ENCODE measurements at places on chromosomes 1 and 21.

DNA sequence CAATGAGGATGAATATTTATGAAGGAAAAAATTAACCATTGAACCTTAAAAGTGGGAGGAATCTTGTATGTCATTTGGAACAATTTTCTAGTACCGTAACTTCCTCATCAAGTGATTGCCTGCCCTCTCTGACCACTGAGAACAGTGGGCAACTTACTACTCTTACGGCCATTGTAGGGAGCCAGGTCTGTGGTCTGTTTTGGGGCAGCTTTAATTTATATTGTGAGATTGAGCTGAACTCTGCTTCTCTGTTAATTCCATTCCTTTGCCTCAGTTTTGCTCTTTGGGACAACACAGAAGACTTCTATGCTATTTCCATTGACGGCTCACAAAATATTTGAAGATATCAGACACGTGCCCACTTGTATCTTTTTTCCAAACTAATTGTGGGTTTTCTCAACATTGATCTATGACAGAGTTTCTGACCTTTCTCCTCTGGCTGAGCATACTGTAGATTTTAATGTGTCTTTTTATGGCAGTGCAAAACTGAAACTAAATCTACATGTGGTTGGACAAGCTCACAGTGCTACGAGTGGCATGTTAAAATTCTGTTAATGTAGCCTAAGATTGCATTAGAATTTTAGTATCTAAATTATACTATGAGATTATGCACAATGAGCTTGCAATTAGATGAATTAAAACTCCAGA lies 27.8 kb upstream of the ZNF281 start:
- DNase-seq, result no peak

DNA sequence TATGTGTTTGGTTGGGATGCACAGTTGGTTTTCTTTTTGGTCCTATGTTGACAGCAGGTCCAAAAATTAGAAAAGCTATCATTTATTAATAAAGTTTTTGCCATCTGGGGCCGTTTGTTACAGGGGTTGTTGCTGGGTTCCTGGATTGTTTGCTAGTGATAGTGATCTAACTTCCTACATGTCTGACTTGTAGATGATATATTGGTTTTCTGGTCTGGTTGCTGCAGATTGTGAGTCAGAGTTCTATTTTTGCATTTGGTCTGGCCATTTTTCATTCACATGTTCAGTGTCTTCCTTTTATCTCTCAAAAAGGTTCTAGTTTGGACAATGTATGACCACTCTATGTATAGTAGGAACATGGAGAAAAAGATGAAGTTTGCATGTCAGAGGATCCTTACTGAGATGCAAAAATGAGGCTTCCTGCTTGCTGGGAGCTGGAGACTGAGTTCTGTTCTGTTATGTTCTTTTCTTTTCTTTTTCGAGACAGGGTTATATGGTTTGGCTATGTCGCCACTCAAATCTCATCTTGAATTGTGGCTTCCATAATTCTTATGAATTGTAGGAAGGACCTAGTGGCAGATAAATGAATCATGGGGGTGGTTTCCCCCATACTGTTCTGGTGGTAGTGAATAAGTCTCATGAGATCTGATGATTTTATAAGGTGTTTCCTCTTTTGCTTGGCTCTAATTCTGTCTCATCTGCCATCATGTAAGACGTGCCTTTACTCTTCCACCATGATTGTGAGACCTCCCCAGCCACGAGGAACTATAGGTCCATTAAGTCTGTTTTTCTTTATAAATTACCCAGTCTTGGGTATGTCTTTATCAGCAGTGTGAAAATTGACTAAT lies 4.2 kb upstream of the NVL start:
- DNase-seq, result no peak

DNA sequence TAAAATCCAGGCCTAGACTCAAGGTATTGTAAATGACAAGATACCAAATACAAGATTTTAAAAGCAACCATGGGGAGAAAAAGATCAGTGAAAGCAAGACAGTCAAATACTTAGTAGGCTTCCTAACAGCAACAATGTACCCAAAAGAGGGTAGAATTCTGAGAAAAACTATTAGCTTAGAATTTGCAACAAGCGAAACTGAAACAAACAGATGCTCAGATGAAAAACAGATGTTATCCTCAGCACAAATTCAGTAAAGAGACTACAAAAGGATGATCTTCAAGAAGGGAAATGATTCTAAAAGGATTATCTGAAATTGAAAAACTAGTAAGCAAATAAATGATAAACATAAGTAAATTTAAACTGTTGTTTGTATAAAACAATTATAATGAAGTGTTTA lies 40.0 kb downstream of the PDC start:
- DNase-seq, result no peak

- no peak for DNase-seq
These were observed 630.7 kb upstream of the PLXNA2 start for GRCh38 chr1:208874915-208875314.

- DNase-seq, result no peak
These were observed 33.4 kb downstream of the PTGER3 start for GRCh38 chr1:71014178-71014579.
